ENCODE measurements at places on chromosomes 5 and 9. TPM values are rescaled to one million over a fixed set of nuclear protein-coding genes. Genes with fewer than 3 reads are reported as not detected.
A peak's percentile ranks its signal among the peaks of the same experiment; 100 is the strongest.

DNA sequence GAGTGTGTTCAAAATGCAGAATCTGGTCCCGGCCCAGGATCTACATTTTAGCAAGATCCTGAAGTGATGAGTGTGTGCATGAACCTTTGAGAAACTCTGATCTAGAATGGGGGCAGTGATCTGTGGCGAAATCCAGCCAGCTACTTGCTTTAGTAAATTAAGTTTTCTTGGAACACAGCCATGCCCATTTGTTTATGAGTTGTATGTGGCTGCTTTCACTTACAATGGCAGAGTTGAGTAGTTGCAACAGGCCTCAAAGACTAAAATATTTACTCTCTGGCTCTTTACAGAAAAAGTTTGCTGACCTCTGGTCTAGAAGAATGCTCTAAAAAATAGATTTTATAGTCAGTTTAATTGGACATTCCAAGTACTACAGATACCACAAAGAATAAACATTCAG lies 588.3 kb downstream of the BNC2 start:
- DNase-seq: no peak

DNA sequence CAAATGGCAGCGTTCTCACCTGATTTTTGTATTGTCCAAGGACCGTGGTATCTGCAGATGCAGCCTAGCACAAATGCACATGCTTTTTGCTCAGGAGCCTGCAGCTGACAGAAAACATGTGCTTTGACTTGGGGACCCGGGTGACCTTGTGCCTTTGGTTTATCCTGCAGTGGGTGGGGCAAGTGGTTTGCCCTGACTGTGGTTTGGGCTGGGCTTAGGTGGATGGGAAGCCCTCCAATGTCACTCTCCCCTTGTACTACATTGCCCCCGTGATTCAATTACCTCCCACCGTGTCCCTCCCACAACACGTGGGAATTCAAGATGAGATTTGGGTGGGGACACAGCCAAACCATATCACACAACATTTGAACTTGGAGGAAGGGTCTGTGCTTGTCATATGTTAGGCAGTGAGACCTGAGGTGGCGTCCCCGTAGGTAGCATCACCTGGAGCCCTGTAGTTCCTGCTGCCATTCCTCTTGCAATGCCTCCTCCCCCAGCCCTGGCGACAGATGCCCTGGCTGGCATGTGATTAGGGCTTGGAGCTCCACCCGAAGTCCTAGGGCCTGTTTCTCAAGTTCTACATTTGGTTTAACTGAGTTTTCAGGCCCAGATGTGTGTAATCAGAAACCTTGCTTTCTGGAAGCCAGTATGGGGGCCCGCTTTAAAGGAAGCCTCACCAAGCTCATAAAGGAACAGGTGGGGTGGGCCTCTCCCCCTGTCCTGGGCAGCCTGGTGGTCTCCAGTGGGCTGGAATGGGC lies 2.1 kb downstream of the ANKRD33B start:
- DNase-seq: no peak

DNA sequence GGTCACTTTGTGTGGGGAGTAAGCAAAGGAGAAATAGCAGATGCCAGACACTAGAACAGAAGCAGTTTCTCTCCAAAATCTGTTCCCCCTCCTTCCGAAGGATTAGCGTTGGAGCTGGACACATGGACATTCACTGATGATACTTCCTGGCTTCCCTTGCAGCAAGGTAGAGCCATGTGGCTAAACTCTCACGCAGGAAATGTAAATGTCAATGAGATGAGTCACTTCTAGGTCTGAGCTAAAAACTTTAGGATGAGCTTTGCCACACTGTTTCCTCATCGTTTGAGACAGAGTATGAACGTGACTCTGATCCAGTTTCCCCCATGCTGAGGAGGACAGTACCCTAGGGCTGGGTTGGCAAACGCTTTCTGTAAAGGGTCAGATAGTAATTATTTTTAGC lies 5.1 kb downstream of the BHMT2 start:
- no peak for DNase-seq

DNA sequence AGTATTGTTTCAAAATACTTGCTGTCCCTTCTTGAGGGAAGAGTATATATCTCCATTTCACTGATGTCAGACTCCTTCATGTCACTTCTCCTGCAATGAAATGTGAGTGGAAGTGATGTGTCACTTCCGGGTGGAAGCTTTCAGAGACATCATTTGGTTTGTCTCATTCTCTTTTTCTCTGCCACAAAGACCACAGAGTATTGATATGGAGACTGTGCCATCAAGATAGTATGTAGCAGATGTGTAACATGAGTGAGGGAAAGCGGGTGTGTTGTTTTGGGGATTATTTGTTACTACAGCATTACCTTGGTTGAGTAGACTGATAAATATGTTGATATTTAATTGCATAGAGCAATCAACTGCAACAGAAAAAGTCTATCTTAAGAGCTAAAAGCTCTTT lies 169.8 kb downstream of the FBXL7 start:
- DNase-seq: no peak

GRCh38 chr5:81288021-81288433 lies 13.4 kb upstream of the ZCCHC9 start:
- no peak for DNase-seq

GRCh38 chr5:148397968-148398595 lies 14.3 kb downstream of the FBXO38 start:
- DNase-seq: no peak

DNA sequence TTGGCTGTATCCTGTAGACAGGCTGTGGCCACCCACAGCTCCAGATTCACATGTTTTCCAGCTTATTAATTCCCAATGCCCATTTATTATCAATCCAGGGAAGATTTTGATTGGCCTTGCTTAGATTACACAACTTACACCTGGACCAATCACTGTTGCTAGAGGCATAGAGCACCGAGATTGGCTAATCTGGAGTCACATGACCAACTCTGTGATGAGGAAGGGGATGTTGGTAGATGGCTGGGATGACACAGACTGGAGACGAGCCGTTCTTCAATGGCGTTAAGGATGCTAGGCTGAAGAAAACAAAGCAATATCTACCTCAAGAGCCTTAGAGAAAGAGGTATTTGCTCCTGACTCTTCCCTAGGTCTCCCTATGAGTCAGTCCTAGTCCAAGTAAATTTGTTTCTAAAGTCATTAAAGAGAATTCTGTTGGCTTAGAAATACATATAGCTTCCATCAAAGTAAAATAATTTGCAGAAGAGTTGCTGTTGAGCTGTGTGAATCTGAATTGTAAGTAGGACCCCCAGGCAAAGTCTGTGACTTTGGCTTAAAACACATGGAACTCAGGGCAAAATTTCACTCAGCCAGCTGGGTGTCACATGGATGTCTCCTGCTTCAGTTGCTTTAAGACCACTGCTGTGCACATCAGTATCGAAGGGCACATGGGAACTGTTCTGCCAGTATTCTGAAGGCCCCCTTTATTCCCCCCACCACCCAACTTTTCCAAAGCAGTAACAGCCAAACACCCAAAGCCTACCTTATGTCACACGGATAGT lies 326.4 kb upstream of the KLF4 start:
- DNase-seq: no peak

DNA sequence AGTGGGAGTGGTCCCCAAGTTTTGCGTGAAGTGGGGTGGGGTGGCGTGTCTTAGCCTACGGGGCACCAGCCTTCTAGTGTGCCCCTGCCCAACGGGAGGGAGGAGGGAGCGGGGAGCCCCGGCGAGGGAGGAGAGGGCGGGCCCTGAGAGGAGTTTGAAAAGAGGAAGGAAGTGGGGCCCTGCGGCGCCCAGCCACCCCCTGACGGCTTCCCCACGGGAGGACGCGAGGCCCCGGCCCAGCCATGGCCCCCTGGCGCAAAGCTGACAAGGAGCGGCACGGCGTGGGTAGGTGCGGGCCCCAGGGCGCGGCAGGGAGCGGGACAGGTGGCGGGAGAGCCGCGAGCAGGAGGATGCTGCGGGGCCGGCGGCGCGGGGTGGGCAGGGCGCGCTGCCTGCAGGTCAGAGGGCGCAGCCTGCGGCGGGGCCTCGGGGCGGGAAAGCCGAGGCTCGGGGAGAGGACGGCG lies at the start of gene DOCK2:
TSS of gene DOCK2 (plus strand) at position 191 of the 464 bp plus-strand sequence. CDS start at position 243, 52 bp downstream.
- peak; percentile 58 for DNase-seq

DNA sequence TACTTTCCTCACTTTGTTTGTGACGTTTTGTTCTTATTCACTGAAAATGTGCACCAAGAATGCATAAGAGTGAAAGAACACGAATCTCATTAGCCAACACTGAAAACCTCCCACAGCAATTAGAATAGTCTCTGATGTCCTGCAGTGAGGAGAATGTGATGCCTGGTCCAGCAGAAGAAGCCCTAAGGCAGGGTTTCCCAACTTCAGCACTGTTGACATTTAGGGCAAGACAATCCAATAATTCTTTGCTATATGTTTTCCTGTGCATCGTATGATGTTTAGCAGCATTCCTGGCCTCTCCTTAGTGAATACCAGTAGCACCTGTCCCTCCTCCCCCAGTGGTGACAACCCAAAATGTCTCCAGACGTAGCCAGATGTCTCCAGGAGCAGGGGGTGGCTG lies 14.8 kb downstream of the MVB12B start:
- DNase-seq: no peak

- no peak for DNase-seq
Measured at GRCh38 chr9:94511134-94511954, 43.5 kb upstream of the PCAT7 start.

GRCh38 chr5:329768-330167 lies 8.3 kb downstream of the AHRR start:
- no peak for DNase-seq

DNA sequence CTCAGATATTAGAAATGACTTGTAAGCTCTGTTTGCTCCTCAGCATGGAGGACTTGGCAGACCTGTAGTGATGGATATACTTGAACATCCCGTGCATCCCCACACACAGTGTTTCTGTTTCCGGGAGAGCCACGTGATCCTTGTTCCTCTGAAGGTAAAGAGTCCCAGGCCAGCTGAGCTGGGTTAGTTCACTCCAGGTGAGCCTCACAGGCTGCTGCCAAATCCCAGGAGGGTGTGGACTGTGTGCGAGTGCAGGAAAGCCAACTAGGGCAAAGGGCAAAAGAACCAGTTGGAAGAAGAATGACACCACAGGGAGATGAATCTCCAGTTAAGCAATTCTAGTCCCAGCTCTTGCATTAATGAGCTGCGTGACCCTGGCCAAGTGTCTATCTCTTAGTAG lies 10.4 kb upstream of the TOMM5 start:
- no peak for DNase-seq

- no peak for DNase-seq
Measured at GRCh38 chr9:20351715-20352114, 270.6 kb downstream of the MLLT3 start.

DNA sequence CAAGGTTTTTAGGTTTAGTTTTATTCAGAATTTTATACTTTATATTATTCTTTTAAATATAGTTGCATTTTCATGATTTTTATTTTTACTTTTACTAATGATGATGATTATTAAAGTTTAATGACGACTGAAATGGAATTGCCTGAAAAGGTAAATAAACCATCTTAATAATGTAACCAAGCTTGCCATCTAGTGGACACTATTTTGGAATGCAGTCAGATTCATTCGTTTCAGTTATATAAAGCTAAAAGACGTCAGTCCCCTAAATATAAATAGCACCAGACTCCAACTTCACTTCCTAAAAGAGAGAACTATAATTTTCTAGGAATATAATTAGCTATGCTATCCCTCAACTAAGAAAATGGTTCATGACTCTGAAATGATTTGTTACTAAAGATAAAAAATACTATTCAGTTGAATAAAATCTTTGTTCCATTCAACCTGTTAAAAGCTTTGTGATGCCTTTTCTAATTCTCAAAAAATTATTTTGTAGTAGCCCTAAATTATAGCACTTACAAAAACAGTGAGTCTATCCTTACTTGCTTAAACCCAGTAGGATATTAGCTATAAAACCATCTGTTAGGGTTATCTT lies 19.9 kb downstream of the ABITRAM start:
- no peak for DNase-seq

DNA sequence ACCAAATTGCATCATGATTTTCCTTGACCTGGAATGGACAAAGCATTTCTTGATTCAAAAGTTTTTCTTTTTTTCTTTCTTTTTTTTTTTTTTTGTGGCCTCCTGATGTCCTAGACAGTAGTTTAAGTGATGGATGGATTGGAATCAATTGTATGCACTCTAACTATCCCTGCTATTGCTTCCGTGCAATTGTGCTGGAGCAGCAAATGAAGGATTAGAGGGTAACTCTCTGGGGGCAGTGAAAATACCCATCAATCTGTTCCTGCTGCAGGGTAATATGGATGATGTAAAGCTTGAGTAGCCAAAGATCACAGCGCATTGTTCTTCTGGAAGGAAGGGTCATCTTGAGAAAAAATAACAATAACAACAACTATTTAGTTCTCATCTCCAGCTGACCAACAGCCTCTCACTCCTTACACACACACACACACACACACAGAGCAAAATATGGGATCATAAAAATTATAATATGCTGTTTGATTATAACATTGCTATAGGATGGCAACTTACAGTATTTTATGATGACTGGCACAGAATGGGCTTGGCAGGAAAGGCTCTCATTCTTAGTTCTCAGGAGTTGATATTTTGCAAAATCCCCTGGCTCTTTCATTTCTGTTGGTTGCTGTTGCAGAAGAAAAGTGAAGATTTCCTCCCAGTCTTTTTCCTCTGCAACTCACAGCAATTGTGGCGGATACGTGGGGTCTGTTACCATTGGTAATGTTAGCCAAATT lies 160.9 kb upstream of the DMAC1 start:
- no peak for DNase-seq

DNA sequence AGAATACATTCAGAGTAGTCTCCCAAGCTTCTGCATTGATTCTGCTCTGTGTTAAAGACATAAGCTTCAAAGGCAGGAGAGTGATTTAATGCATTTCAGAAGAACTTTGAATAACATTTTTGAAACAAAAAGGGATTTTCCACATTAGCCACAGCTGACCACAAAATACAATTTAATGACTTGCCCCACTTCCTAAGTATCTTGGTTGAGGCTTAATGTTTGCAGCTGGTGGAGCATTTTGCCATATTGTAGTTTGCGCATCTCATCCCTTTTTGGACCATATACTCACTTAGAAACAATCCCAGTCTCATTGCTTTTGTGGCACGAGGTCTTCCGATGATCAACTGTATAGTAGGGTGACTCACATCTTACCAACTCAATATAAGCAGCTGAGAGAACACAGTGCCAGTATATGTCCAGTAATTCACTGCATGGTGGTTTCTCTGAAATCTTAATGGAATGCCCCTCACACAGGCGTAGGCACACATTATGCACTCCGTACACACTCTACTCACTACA lies 455.8 kb upstream of the PTGER4 start:
- DNase-seq: no peak

- DNase-seq: no peak
Measured at GRCh38 chr5:159781626-159782157, 134.6 kb upstream of the ADRA1B start.

- no peak for DNase-seq
Measured at GRCh38 chr9:4333787-4334186, 33.9 kb upstream of the GLIS3 start.

GRCh38 chr9:126429190-126429589 lies 102.6 kb downstream of the MVB12B start:
- DNase-seq: no peak

- DNase-seq: no peak
Measured at GRCh38 chr5:52738095-52738506, 49.6 kb upstream of the ITGA1 start.

- DNase-seq: peak; percentile 20
Measured at GRCh38 chr9:133691626-133692363, 46.4 kb downstream of the SARDH start.

- DNase-seq: no peak
Measured at GRCh38 chr9:87595610-87596009, 97.9 kb downstream of the DAPK1 start.

Gene C8G
- 1.0 TPM for total RNA-seq

Gene HTR4
- 8.8 TPM for total RNA-seq

Gene FNBP1
- total RNA-seq: 26.3 TPM

Gene ZNF608
- 43.7 TPM for total RNA-seq

Gene DROSHA
- 30.5 TPM for total RNA-seq
